ENCODE measurements at places on chromosomes 7 and 10.

DNA sequence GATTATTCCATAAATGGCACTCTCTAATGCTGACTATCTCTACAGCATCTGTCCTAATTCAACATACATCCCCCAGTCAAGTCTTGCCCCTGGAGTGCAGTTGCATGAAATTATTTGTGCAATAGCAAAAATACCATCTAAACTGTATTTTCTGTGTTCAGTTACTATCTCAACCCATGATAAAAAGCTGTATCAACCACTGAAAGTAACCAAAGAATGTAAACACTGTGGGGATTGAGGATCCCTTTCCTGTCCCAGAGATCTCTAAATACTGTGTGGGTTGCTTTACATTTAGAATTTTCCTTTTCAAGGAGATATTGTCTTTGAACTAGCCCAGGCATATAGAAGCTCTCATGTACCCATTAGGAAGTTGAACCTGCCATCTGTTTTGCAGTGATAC lies 23.9 kb upstream of the DGKI start:
- no peak for DNase-seq

GRCh38 chr10:110775020-110775375 lies 96.7 kb upstream of the PDCD4 start:
- no peak for DNase-seq

- no peak for DNase-seq
These were observed 64.6 kb upstream of the MGMT start for GRCh38 chr10:129402459-129402858.

- DNase-seq, result no peak
These were observed 312 bp downstream of the PDCD11 start for GRCh38 chr10:103396789-103397087.

GRCh38 chr10:34183016-34183796 lies 631.9 kb downstream of the PARD3 start:
- no peak for DNase-seq

- no peak for DNase-seq
These were observed 23.8 kb upstream of the FBXW4 start for GRCh38 chr10:101718690-101719275.

DNA sequence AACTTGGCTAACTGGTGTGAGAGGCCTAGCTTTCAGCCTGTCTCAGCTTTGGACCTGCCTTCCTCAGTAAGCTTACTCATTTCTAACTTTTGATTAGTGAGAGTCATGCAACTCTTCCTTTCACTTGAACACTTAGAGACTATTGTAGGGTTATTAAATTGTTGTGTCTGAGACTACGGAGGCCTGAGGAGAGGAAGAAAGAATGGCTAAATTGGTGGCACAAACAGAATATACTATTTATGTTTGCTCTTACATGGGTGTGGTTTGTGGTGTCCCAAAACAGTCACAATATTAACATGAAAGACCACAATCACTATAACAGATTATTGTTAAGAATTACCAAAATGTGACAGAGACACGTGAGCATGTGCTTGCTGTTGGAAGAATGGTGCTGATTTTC lies 82.1 kb downstream of the TRIM24 start:
- no peak for DNase-seq

DNA sequence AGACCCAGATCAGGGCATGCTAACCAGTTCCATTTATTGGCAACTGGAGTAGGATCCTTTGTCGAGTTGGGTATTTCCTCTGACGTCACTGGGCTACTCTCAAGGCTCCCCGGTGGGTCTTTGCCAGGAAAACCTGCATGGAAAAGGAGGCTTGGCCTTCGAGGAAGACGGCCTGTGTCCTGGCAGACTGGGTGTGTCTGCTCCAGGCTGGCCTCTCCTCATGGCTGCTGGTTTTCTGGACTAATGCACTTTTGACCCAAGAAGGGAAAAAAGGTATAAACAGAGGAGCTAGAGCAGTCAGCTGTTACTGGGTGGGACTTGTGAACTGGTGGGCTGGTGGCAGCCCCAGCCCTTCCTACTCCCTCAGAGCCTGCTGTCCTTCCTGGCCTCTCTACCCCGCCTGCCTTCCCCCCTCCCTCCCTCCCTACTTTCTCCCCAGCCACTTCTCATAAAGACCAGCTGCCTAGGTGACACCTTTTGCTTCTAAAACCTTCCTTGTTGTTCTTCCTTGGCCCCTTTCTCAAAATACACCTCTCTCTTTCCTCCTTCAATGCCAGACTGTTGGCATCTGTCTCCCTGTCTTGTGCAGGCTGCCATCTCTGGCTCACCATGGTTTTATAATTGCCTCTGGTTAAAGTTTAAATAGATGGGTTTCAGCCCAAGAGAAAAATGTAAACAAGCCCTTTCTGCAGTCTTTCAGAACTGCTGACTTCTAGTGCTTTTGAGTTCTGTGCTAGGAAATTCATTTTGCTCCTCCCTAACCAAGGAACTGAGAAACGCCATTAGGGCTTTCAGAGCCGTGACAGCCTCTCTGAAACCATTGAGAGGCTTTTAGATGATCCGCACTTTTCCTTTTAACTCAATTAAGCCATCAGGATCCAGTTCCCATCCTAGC lies 101.8 kb upstream of the MKLN1 start:
- no peak for DNase-seq

DNA sequence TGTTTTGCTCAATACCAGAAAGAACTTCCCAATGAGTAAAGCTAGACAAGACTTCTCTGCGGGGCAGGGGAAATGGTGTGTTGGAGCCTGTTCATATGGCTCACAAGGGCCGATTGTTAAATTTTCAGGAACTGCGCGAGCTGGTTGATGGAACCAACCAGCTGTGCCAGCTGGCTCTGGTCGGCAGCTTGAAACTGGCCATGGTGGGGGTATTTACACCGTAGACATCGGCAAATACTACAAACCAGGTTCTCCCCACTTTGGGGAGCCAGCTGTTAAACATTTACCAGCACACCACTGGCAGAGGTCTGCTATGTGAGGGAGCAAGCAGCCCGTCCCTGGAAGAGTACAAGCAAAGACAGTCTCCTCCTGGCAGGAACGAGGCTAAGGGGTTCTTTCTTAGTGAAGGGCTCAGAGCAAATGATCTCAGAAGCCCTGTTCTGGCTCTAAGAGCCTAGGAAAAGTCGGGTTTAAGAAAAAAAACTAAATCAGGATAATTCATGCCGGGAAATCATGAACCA lies 8.8 kb upstream of the ZMIZ1 start:
- DNase-seq, result no peak

DNA sequence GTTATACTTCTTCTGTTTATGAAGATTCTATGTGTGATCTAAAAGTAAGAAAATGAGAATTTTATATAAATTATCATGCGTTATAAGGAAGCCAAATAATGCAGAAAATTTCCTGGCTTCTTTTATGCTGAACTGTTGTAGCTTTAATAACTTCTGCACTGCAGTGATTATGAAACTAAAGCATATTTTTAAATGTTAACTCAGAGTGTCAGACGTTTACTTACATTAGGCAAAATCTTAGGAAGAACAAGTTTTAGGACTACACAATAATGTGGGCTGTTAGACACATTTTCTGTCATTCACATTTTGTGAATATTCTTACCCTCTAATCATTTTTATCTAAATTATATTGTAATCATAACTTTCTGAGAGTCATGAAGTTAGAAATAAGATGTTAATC lies 22.0 kb downstream of the GRM3 start:
- no peak for DNase-seq

DNA sequence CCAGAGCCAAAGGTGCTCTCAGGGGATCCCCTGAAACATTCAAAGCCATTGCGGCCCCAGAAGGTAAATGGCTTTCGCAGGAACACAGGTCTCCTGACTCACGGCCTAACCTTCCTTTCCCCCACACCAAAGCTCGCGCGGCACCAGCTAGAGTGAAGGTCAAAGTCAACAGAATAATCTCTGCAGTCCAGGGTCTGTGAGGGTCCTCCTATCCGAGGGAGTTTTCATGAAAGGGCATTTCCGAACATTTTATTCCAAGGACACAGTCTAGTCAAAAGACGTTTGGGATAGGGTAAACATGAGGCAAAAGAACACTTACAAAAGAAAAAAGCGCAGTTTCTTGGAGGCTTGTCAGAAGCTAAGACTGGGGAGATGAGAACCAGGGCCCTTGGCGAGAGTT lies 559 bp upstream of the STEAP2 start:
- no peak for DNase-seq

DNA sequence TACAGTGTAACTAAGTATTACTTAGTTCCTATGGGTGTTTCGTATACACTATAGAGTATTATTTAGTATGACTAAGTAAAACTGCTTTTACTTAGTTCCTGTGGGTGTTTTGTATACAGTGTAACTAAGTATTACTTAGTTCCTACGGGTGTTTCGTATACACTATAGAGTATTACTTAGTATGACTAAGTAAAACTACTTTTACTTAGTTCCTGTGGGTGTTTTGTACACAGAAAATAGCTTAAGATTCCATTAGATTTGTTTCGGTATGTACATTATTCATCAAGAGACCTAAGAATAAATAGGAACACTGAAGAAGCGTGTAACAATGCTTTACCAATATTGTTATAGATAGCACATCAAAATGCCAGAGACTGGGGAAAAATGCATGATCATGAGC lies 25.0 kb downstream of the IGF2BP3 start:
- no peak for DNase-seq

GRCh38 chr7:98472521-98472954 lies 71.6 kb upstream of the BAIAP2L1 start:
- no peak for DNase-seq

- DNase-seq, result no peak
These were observed 20.9 kb downstream of the FOXK1 start for GRCh38 chr7:4702961-4703512.

GRCh38 chr7:5679813-5680473 lies 101.5 kb downstream of the RNF216 start:
- DNase-seq, result no peak

- no peak for DNase-seq
These were observed 37.5 kb downstream of the SMURF1 start for GRCh38 chr7:99106411-99106810.

DNA sequence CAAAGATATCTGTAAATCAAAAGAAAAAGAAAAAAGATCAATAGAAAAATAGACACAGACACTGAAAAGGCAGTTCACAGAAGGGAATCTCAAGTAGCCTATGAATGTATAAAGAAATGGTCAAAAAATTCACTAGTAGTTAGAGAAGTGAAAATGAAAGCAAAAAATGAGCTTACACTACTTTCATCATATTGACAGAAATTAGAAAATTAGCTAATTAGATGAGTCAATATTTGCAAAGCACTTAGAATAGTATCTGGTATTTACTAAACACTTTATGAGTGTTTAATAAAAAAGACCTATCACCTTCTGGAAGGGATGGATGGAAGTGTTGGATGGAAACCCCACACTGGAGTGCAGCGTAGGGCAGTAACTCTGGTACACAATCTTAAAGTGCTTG lies 1.7 kb upstream of the CFAP58 start:
- DNase-seq, result no peak

- DNase-seq, result no peak
These were observed 9.2 kb downstream of the SGMS1 start for GRCh38 chr10:50614444-50615137.

GRCh38 chr7:121163699-121164098 lies 165.1 kb upstream of the WNT16 start:
- DNase-seq, result no peak

- DNase-seq, result no peak
These were observed 63.5 kb downstream of the FAM204A start for GRCh38 chr10:118278649-118279048.

GRCh38 chr7:51066405-51066882 lies 250.2 kb downstream of the COBL start:
- no peak for DNase-seq

GRCh38 chr7:47500103-47500563 lies 81.8 kb downstream of the TNS3 start:
- DNase-seq, result no peak

GRCh38 chr7:133059263-133059662 lies 22.6 kb downstream of the CHCHD3 start:
- no peak for DNase-seq

DNA sequence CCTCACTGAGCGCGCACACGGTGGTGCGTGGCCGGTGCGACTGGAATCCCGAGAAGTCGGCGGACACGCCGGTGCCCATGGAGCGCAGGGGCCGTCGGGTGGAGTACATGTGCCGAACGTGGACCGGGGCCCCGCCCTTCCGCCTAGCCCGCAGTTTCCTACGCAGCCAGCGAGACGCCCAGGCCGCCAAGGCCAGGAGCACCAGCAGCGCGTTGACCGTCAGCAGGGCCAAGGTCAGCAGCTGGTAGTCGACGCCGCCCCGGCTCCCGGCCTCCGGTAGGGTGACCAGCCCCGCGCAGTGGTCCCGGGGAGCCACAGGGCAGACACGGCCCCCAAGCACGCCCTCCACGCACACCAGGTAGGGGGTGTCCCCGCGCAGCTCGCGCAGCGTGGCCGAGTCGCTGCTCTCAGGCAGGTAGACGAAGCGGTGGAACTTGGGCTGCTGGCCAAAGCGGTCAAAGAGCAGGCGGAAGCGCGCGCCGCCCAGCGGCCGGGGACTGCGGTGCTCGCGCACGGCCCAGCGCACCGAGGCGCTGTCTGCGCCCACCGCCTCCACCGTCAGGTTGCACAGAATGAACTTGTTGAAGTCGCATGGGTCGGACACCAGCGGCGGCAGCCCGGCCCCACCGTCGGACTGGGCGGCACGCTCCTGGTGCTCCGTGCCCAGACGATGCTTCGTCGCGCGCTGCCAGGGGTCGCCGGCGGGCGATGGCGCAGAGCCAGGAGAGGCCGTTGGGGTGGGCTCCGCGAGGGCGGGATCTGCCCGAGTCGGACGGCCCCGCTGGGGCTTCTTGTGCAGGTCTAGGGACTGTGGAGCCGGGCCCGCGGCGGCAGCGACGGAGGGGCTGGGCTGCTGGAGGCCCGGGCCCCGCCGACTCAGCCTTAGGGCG lies 2.2 kb downstream of the TRIL start:
- DNase-seq, result peak; percentile 28

GRCh38 chr7:4762121-4763055 lies 13.0 kb upstream of the AP5Z1 start:
- DNase-seq, result no peak

DNA sequence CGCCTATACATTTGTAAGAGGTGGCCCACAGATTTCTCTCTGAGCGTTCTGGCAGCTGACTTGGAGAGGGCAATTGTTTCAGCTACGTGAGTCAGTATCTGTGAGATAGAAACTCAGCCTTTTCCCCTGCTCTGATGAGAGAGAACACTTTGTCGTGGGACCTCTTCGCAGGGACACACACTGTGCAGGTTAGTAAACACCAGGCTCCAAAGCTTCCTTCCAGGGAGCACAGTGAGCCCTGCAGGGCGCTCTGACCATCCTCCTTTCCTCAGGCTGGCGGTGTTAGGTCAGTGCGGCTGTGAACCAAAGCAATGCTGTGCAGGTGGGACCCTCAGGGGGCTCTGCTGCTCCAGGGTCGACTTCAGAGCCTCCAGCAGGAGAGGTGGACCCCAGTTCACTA lies 152.2 kb upstream of the TCF7L2 start:
- DNase-seq, result no peak

- DNase-seq, result no peak
These were observed 215.5 kb downstream of the LRRTM3 start for GRCh38 chr10:67141300-67141699.
